NCI-H460 (cell line): ENCODE measurements at places on chromosomes 12 and 14.

DNA sequence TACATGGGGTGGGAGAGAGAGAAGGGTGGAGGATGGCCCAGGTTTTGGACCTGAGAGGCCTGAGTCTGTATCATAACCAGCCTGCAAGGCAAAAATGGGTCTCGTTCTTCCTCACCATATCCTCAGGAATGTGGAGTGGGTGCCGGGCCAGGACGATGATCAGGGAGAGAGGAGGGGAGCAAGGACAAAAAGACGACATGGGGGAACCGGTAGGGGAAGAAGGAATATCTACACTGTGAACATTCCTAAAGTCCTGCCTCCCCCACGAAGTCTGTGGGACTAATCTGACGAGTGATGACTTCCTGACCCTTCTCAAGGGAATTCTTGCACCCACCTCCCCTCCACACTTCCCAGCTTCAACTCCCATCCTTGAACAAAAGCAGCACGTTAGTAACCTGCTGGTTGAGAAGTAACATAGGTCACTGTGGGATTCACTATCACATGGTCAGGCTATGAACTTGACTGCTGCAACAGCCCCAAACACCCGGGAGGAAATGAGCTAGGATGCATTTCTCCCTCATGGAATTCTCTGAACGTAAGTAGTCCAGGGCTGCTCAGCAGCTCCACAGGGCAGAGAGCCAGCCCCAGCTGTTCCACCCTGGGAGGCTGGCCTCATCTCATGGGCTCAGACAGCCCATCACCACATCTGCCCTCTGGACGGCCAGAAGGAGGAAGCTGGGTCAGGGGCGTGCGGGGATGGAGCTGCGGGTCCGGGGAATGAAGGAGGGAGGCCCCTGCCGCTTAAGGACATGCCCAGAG lies 36.8 kb upstream of the VWF start:
- DNase-seq = no peak

DNA sequence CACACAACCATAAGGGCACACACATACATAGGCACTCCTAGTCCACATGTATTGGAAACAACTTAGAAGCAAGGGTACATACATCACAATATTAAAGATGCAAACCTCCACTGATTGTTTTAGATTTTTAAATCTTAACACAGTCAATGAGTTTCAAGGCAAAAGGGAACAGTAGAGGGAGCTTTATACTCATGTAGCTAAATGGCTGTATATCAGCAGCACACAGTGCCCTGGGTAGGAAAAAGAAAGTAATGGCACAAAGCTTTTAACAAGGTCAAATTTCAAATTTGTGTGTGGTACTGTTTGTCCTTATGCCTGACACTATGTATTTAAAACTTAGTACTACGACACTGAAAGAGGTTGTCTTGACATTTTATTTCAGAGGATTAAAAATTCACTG lies 262.0 kb downstream of the MED13L start:
- peak; percentile 20 for DNase-seq

GRCh38 chr14:81122326-81122725 lies 98.4 kb downstream of the GTF2A1 start:
- DNase-seq = no peak

- no peak for DNase-seq
Observed at GRCh38 chr14:93103392-93104080, 12.2 kb downstream of the ITPK1 start.

- no peak for DNase-seq
Observed at GRCh38 chr12:57157588-57158173, 10.3 kb upstream of the LRP1-AS start.

DNA sequence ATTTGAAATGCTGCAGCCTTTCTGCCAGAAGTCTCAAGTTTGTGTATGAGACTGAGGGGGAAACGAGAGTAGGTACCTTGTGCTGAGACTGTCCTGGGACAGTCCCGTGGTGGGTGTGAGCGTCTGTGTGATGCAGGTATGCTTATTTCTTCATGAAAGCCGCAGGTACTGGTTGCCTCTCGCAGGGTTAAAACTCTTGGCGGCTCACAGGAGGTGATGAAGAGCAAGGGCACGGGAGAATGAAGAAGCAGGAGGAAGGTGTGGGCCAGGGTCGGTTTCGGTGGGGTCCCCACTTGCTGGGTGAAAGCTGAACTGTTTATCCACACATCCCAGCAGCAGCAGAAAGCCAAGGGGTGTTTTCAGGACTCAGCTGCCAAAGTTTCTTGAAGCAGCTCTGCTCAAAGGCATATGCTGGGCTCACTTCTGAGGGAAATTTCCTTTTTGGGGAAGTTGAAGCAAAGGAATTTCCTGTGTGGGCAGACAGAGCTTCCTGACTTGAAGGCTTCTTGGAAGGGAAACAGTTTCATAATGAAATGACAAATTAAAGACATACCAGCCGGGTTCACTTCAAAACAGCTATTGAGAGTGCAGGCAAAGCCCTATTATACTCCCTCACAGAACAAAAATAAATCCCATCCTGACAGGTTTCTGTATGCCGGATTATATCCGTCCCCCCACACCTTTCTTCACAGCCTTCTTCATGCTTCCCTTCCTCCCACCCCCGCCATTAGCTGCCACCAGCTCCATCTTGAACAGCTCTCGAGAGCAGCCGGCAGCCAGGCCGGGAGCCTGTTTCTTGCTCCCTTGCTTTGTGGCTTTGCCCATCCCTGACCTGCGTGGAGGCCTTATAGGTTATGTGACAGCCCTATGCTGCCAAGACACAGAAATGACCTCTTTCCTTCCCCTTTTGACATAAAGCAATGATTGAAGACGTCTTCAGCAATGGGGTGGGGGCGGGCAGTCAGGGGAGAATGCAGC lies 116.6 kb downstream of the ETV6 start:
- DNase-seq = no peak

- no peak for DNase-seq
Observed at GRCh38 chr12:7857971-7858370, 14.7 kb downstream of the SLC2A14 start.

- no peak for DNase-seq
Observed at GRCh38 chr12:121576851-121577391, 3.9 kb downstream of the KDM2B start.

GRCh38 chr12:12408265-12408690 lies 51.4 kb downstream of the BORCS5 start:
- no peak for DNase-seq

DNA sequence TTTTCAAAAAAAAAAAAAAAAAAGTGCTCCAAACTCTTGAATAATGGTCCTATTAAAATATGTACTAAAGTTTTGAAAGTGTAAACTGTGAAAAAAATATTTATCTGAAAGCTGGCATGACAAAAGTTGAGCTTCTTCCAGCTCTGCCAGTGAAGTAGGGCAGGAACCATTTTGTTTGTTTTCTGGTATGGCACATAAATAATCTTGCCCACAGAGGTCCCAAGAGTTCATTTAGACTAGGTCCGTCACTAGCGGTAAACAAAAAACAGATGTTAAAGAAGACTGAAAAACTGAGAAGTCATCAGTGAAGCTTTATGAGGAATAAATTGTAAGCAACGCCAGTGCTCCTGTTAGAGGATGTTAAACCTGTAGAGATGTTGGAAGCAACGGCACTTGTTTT lies 7.0 kb downstream of the ERP27 start:
- DNase-seq = no peak

GRCh38 chr14:104580961-104581360 lies 1.4 kb downstream of the C14orf180 start:
- DNase-seq = no peak
